Activated CD4-positive, CD25-positive, alpha-beta regulatory T cell treated with anti-CD3 and anti-CD28 coated beads, Interleukin-2, amount 50 U/mL, for 16 hours (primary cell): ENCODE measurements at places on chromosomes 6 and 20.

- DNase-seq = no peak
These were observed 14.8 kb upstream of the CHMP4B start for GRCh38 chr20:33796263-33796906.

- DNase-seq = no peak
These were observed 59.5 kb downstream of the CDC40 start for GRCh38 chr6:110239526-110240274.

GRCh38 chr6:128275030-128275429 is 245.4 kb downstream of the PTPRK start:
- no peak for DNase-seq

- DNase-seq = no peak
These were observed 127.0 kb upstream of the MAFB start for GRCh38 chr20:40816039-40816352.

GRCh38 chr20:3758566-3758965 is 9.0 kb downstream of the ADISSP start:
- DNase-seq = no peak

- DNase-seq = no peak
These were observed 13.4 kb upstream of the NANP start for GRCh38 chr20:25637247-25637646.

- no peak for DNase-seq
These were observed 88.8 kb downstream of the ADAT2 start for GRCh38 chr6:143361536-143362191.

DNA sequence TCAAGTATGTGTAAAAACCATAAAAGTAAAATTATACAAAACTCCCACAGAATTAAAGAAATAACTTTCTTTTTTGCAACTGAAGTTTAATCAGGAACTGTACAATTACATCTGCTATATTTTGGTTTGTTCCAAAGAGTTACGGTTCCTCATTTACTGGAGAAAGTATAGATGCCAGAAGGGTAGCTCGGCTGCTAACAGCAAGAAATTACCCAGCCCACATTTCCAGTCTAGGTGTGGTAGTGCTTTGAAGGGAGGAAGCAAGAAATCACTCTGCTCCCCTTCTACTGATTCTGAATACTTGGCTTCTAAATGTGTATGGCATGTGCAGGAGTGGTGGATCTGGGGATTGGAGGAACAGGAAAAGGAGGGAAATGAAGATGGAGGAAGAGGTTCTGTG is 441.3 kb downstream of the CDC5L start:
- no peak for DNase-seq

DNA sequence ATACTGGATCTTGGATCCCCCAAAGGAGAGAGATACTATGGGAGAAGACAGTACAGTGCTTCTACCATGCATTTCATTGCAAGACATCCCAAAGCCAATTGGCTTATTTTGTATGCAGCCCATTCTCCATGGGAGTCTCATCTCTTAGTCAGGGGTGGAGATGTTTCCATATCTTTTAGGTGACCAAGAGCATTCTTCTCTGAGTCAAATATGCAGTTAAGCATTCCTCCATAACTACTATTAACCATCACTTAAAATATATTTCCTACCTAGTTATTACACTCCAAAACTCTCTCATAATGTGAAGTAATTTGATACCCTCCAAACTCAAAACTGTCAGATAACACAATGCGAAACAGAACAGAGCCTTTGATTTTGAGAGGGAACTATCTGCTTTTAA is 542.6 kb downstream of the HDGFL1 start:
- no peak for DNase-seq

- DNase-seq = no peak
These were observed 117.9 kb upstream of the AKAP12 start for GRCh38 chr6:151121900-151122299.

- DNase-seq = no peak
These were observed 194.7 kb downstream of the NFATC2 start for GRCh38 chr20:51347831-51348230.

GRCh38 chr6:107419733-107420132 is 39.6 kb downstream of the PDSS2 start:
- DNase-seq = no peak

DNA sequence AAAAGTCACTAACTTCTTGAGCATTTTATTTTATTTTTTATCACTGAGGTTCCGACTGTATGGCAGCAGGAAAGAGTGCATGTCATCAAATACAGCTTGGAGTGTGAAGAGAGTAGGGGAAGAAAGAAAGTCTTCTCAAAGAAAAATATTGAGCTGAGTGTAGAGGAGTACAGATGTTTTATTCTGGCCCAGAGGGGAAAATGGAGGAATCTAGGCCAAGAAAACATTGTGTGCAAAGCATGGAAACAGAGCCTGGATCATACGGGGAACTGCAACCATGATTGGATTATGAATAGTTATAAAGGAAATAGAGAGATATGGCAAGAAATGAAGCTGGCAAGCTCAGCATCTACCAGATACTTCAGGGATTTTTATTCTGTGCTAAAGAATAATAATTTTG is 104.2 kb upstream of the SCGN start:
- no peak for DNase-seq

DNA sequence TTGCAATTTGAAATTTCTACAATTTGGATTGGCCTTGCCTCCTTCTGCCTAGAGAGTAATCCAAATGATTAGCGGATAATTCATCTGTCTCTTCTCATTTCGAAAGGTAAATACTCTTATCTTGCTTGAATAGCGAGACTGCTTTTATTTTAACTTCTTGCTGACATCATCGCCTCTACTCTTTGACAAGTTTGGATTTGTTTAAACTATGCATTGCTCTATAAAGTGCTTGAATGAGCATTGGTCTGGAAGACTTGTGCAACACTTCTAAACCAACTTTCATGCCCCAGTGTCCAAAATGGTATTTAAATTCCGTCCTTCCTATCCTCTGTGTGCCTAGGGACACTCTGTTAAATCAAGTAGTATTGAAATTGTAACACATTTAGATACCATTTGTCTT is 384.1 kb upstream of the SLC35B3 start:
- no peak for DNase-seq

- no peak for DNase-seq
These were observed 91.4 kb downstream of the THBS2 start for GRCh38 chr6:169162249-169162648.
